KG1 (cell line): ENCODE measurements at places on chromosomes 7 and 10.

GRCh38 chr7:112798274-112799159 lies 8.3 kb upstream of the TMEM168 start:
- no peak for DNase-seq

DNA sequence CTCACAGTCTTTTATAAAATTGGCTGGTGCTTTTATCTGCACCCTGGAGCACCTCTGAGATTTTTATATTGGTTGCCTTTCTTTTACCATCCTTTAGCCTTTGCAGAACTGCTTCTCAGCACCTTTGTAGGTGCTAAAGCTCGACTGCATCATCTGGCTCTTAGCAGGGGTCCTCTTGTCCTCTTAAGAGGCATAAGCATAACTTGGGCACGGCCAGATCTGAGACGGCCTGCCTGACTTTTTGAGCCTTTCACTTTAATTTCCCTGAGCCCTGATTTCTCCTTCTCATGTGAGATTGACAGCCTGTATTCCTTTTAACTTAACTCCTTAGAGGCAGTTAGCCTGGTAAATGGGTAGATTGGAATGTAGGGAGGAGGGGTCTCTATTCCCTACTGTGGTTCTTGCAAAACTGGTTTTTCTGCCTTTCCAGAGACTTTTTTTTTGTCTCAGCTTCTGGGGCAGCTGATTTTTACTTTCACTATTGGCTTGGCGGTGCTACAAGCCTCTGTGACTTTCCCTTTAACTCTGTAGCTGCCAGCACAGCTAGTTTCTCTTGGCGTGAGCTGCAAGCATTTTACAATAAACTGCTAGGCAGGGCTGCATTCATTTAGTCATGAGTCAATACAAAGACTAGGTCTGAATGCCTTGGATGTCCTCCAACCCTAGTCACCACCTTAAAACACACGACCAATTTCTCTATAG lies 24.0 kb downstream of the ZPBP start:
- DNase-seq, result no peak

GRCh38 chr10:95963202-95963990 lies 55.6 kb downstream of the CC2D2B start:
- DNase-seq, result peak; percentile 64

DNA sequence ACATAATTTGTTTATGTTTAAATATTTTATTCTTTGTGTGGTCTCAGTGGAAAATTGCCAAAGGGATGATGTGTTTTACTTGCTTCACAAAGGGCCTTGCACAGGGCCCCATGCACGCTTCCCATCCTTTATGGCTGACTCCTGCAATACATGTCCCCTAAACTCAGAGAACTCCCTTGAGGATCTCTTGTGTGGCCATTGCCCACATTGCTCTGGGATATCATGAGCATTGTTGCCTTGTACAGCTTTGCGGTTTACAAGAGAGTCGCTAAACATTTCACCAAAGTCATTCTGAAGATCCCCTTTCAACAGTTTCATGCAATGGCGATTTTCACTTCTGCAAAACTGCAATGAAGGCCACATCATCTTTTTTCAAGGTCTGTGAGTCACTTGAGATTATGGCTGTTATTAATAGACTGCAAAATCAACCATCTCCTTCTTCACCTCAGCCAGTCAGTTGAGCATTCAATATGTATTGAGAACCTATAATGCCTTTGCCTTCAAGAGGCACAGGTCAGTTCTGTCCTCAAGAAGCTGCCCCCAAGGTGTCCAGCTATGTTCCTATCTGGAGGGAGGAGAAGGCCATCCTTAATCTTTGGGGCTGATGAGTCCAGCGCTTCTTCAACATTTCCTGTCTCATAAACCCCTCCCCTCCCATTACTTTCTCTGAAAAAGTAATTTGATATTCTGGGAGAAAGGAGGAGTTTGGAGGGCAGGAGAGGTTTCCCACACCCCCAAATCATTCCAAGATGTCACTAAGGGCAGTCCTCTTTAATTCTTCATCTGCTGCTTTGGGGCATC lies 108.1 kb downstream of the CCDC71L start:
- DNase-seq, result no peak

DNA sequence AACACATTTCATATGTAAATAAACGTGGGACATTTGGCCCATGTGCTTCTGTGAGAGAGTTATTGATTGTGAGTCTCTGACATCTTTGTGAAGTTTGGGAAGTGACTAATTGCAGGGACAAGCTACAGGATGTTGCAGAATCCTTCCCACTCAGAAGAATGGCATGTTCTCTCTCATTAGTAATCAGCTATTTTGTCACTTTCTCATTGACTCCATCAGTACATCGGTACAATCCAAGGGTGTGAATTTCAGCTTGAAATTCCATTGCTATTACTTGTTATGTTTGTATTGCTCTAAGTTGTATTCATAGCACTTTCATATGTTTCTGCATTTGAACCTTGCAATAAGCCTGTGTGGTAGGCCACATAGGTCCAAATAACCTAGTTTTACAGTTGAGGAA lies 100.0 kb upstream of the KCNMA1 start:
- no peak for DNase-seq

GRCh38 chr7:102198417-102198956 lies 88.2 kb upstream of the SH2B2 start:
- DNase-seq, result no peak

DNA sequence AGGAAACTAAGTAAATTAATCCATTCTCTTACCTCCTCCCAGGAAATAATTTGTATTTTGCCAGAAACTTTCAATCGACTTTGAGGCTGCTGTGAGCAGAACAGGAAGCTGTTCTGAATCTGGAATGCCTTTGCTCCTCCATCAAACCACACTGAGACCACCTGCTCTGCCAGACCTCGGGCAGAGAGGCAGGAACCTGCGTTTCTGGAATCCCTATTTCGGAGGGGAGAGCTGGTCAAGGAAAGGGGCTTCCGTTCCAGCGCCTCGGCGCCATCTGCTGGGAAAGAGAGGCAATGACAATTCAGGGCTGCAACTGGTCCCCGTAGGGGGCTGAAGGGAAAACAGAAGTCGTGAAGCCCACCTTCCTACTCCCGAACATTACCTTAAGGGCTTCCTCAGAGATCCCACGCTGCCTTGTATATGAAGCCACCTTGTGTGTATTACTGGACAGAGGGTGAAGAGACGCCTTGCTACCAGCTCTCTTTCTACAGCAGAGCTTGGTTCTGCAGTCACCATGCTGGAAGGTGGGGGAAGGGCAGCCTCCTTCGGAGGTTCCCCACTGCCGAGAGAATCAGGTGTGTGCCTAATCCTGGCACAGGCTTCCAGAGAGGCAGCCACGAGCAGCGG lies 31.2 kb downstream of the ZNF467 start:
- peak; percentile 28 for DNase-seq

DNA sequence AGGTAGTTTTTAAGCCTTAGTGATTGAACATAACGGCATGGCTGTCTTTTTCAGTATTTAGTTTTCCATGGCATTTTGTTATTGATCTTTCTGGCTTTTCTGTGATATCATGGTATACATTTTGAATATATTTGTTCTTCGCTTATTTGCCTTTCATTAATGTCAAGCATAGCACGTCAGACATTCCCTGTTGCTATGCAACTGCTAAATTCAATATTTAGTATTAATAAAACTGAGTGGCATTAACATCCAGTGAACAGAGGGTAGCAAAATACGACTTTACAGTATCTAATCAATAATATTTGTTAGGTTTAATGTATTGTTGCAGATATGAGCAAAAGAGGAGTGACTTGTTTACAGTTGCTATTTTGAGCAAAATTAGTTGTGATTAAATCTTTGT lies 72.5 kb downstream of the LCOR start:
- DNase-seq, result no peak

DNA sequence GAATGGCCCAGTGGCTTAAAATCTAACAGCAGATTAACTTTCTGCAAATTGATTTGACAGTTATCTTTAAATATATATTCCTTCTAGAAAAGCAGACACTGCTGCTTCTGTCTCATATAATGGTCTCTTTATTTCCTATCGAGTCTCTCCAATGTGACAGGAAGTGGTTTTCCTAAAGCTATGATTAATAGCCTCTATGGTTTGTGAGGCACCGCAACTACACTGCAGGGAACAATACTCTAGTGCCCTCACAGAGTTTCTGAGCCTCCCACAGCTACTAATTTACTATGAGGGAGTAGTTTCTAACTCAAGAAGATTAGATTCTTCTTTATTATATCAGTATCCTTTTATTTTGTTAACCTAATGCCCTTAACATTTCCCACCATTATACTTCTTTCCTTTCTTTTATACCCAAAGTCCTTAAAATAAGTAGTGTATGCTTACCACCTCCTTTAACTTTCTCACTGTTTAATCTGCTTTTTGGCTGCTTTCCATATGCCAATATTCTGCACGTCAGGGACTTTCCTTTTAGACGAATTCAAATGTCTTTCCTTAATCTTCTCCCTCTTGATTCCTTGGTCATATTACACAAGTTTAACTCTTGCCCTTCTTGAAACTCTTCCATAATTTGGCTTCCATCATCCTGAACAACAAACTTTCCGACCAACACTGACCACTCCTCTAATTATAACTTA lies 23.8 kb upstream of the AHR start:
- DNase-seq, result peak; percentile 81

- no peak for DNase-seq
Measured at GRCh38 chr10:43679509-43679908, 30.8 kb upstream of the ZNF32 start.

DNA sequence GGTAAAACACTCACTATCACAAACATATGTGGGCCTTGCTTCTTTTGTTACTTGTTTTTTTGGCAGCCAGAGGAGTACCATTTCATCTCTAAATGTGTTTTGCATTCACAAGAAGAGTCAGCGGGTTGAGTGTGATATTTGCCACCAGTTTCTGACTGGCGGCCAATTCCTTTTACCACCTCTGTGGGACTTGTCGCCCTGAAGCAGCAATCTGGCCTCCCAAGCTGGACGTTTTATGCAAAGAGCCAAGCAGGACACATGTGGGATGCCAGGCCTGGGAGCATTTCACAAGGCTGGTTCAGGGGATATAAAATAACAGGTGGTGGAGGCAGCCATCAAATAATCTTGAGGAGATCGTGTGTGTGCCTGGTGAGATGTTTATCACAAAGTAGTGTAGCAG lies 61.8 kb upstream of the TRIL start:
- DNase-seq, result no peak

DNA sequence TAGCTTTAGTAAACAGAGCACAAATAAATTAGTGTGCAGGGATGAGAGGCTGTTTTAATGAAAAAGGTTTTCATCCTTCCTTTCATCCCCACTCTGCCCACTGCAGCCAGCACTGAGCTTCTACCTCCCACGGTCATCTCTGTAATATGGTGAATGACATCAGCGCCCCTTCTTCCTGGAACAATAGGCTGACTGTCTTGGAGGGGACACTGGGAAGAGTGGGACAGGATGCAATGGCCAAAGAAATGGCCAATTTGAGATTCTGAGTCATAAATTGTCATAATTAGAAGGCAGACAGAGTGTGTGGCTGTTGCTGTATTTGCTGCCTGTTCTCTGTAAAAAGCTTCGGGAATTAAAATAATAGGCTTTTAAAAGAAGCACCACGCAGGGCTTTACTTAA lies 126.7 kb upstream of the CALN1 start:
- no peak for DNase-seq

- DNase-seq, result no peak
Measured at GRCh38 chr10:595473-595872, 94.0 kb downstream of the DIP2C start.

- DNase-seq, result no peak
Measured at GRCh38 chr7:92987538-92987937, 130.2 kb downstream of the SAMD9 start.

GRCh38 chr10:10782603-10783002 lies 235.1 kb upstream of the CELF2 start:
- DNase-seq, result no peak
